Naive thymus-derived CD8-positive, alpha-beta T cell (primary cell): ENCODE measurements at places on chromosomes 1 and 21.
A peak's percentile ranks its signal among the peaks of the same experiment; 100 is the strongest.

DNA sequence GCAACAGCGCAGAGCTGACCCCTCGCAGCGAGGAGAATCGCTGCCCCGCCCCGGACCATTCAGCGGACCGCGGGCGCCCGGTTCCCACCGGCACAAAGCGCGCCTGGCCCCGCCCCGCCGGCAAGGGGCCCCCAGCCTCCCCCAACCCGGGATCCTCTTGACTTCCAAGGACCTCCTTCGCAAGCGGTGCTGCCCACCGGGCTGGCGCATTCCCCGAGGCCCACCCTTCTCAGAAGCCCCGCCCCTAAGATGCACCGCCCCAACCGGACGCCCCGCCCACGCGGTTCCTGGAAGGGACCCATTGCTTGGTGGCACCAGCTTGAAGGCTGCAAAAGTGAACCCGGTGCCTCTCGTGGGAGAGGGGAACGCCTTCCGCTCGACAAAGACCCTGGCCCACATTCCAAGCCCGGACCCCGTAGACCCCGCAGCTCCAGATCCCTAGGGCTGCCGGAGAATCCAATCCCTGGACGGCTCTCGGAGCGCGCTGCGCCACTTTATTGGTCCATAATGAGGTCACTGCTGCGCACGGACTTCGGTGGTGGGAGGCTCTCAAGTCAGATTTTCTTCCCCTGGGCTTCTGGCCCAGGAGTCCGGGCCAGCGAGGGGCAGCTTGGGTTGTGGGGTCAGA is 2.0 kb downstream of the HES3 start:
- H3K4me3 ChIP-seq, result no peak overlapping the region
- H3K36me3 ChIP-seq, result peaks cover 4% of the 10 kb centered on the region
- H3K27ac ChIP-seq, result no peak overlapping the region
- peaks cover 9% of the 10 kb centered on the region for H3K4me1 ChIP-seq
- peaks cover 18% of the 10 kb centered on the region for H3K27me3 ChIP-seq
- DNase-seq, result peak; percentile 46

- no peak overlapping the region for H3K27ac ChIP-seq
- H3K36me3 ChIP-seq, result peaks cover 37% of the 10 kb centered on the region
- DNase-seq, result no peak
- H3K27me3 ChIP-seq, result no peaks in the 10 kb centered on the region
- peaks cover under 1% of the 10 kb centered on the region for H3K4me1 ChIP-seq
These were observed 43.9 kb downstream of the PIGK start for GRCh38 chr1:77175230-77175844.

DNA sequence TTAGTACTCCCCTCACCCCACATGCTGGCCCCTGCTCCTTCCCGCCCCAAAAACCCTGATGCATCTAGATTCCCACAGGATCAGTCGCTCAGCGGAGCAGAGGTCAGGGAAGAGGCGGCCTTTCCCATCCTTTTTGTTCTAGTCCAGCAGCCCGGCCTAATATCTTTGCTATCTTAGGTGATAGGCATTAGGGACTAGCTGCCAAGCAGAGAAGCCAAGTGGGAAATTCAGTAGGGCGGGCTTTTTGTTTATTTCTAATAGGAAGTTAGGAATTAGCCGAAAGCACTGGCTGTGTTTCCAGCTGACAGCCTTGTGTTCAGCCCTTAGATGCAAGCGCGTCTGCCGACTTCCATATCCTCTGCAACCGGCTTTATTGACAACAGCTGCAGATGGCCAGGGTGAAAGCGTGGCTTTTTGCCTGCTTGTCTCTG is 59.0 kb upstream of the BCAR3 start:
- DNase-seq, result no peak
- H3K4me1 ChIP-seq, result no peaks in the 10 kb centered on the region
- H3K27ac ChIP-seq, result no peak overlapping the region
- H3K4me3 ChIP-seq, result no peak overlapping the region
- no peaks in the 10 kb centered on the region for H3K36me3 ChIP-seq

- peak overlapping the region; percentile 98 for H3K27ac ChIP-seq
- H3K4me1 ChIP-seq, result peaks cover 69% of the 10 kb centered on the region
- H3K4me3 ChIP-seq, result peak overlapping the region; percentile 92
These were observed 1.8 kb downstream of the MX2 start for GRCh38 chr21:41363370-41364270.
